ENCODE measurements at places on chromosomes 13 and 19.

- no peak for DNase-seq
Observed at GRCh38 chr19:19571071-19571786, 33.2 kb downstream of the CILP2 start.

DNA sequence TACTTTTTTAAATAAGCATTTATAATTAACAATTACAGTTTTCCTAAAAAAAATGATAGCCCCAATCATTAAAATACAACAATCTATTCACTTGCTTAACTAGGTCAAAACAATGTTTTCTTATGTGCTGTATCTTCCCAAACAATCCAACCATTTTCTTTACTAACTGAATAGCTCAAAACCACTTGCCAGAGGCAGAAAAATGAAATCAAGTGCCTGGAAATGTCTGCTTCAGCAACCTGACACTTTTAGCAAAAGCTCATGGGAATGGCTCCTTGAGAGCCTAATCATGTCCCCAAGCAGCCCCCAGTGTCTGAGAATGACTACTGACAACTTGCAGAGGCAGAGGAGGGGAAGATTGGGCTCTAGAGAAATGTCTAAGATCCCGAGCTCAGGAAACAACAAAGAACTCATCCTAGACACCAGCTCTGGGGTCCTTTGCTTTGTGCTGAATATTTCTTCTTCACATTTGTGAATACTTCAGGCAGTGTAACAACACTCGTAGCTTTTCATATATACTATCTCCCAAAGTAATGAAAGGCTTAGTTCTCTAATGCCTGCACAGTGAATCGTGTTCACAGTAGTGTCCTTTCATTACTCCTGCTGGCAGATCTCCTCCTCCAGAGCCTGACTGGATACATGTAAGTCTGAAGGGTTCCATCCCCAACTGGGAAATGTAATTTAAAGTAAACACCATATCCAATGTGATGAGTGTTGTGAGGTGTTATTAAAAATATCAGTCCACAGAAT, 280.0 kb downstream of the LHFPL6 start:
- DNase-seq: no peak

DNA sequence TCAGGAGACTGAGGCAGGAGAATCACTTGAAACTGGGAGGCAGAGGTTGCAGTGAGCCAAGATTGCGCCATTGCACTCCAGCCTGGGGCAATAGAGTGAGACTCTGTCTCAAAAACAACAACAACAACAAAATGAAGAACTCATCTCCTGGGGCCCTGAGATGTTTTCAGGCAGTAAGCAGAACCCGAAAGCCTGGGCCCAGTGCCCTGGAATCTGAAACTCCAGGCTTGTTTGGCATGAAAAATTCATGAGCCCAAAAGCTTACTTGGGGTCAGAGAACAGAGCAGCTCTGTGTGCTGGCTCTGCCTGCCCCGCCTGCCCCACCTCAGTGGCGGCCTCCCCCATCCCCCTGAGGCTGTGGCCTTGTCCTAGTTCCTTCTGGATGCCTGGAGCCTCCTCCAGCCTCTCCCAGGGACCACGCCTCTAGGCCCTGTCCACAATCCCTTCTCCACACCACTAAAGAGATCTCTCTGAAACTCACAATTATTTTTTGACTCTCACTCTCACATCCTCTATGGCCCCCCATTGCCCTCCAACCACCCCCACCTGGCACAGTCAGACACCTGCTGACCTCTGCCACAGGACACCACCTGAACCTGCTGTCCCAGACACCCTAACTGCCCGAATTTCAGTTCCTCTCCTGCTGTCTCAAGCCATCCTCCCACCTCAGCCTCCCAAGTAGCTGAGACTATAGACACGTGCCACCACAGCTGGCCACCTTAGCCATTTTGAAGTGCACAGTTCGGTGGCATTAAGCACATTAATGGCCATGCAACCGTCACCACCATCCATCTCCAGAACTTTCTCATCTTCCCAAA, 6.9 kb upstream of the AP1M2 start:
- no peak for DNase-seq

- DNase-seq: no peak
Observed at GRCh38 chr13:110004814-110005213, 218.4 kb upstream of the IRS2 start.

DNA sequence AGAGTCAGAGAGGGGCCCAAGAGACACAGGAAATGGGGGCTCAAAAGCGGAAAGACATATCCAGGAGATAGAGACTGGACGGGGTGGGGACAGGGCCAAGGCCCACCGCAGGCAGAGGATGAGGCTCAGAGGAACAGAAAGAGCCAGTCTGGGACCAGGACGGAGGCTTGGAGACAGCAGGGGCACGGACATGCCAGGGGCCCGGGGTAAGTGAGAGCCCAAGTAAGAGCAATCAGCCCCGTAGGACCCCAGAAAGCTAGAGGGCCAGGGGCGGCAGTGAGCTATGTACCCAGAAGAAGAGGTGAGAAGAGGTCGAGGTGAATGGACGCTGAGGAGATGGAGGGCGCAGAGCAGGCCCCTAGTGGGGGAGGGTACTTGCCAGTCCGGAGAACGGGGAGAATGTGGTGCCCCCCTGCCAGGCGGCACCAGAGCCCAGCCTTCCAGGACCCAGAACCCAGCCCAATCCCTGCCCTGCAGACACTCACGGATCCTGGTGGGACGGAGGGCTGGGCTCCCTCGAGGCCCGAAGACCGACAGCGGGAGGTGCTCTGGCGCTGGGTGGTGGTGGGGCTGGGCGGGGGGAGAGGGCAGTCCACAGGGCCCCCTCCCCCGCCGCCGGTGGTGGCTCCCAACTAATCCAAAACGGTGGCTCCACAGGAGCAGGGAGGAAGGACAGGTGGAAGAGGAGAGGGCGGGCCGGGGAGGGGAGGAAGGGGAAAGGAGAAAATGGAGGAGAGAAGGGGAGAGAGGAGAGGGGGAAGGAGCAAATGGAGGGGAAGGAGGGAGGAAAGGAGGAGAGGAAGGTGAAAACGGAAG, 1.0 kb downstream of the GRIK5 start:
- DNase-seq: no peak

DNA sequence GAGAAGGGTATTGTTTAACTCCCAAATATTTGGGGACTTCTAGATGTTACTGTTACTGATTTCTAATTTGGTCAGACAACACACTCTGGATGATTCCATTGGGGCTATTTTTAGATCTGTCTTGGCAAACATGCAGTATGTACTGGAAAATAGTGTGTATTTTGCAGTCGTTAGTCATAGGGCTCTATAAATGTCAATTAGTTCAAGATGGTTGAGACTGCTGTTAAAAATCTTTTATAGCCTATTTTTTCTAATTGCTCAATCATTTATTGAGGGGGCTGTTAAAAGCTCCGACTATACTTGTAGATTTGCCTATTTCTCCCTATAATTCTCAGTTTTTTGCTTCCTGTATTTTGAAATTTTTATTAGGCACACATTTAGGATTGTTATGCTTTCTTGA, 31.4 kb downstream of the PPP5C start:
- no peak for DNase-seq

DNA sequence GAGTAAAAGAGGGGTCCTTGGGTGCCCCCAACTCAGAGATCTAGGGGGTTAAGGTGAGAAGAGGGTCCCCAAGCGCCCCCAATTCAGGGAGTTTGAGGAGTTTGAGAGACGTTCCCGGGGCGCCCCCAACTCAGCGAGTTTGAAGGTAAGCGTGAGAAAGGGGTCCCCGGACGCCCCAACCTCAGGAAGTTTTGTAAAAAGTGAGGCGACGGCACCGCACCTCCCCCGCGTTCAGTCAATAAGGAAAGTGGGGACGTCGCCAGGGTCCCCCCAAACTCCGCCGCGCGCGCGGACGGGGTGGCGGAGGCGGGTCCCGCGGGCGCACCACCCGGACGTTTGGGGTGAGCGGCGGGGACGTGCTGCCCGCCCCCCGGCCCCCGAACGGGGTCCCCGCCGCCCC, 353 bp downstream of the RFX2 start:
- no peak for DNase-seq

GRCh38 chr19:43430142-43430710, 15.5 kb downstream of the TEX101 start:
- no peak for DNase-seq

GRCh38 chr13:69755101-69755500, 352.5 kb upstream of the ATXN8OS start:
- no peak for DNase-seq

- DNase-seq: peak; percentile 93
Observed at GRCh38 chr19:19488875-19489690, 26.3 kb downstream of the TSSK6 start.

DNA sequence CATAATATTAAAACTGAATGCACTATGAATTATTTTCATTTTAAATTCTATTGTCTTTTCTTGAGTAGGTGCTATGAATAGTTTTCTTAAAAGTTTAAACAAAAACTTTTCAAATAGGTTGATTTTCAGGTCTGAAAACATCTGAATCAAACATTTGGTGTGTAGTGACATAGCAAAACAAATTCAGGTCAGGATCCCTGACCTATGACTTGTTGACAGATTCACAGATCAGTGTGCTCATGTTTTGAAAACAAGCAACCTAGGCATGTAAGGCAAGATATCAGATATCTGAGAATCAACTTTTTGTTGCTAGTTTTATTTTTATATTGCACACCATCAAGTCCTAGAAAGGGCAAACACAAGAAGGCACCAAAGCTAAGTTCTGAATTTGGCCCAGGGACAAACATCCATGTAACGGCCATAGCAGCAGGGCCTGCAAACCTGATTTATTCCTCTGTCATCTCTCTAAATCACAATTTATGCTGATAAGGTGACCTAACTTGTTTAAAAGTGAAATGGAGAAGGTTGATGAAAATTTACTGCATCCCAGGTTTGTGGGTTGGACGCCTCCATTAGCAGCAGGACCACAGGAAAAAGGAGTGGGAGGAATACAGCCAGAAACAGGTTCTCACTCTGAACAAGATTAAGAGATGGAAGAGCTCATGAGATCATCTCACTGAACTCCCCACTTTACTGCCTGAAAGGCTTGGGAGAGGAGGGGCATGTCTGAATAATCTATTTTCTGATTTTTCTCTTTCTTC, 337.7 kb downstream of the KCNRG start:
- DNase-seq: no peak

DNA sequence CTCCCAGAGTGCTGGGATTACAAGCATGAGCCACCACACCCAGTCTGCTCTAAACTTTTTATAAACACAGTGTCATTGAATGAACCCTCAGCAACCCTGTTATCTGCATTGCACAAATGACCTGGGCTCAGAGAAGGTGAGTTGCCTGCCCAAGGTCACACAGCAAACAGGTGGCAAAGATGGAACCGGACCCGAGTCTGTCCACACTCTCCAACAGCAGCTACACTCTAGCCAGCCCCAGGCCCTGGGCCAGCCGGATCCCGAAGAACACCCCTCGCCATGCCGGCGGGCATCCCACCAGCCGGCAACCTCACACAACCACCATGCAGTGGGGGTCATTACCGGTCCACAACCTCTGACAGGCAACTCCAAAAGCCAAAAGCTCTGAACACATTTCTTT, 14.5 kb downstream of the ERCC2 start:
- no peak for DNase-seq

DNA sequence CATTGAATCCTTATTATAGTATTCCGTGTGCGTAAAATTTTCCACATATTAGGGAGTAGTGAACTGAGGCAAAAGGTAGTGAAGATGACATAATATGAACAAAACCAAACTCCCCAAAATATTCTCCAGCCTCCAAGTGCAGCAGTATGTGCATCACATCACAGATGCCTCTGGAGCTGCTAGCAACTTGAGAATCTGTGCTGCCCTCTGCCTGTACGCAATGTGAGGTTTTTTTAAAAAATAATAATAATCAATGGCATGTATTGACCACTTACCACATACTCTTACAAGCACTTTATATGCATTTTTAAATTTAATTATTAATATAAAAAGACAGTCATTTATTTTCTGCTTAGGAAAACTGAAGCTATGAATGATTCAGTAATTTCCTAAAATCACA, 583.0 kb upstream of the SPRY2 start:
- no peak for DNase-seq

DNA sequence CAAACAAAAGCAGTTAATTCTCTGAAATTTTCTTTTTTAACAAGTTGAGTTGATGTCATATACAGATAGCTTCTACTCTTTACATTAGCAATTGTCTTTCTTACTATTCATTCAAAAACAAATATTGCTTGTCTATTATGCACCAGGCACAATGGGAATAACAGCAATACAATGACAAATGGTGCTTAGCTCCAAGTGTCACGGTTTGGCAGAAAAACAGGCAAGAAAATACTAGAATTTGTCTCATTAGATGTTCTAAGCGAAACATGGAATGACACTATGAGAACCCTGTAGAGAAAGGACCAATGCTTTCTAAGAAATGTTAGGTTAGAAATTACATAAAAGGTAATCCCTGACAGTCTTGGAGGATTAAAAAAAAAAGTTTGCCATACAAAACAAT, 187.6 kb downstream of the PCDH9 start:
- no peak for DNase-seq

DNA sequence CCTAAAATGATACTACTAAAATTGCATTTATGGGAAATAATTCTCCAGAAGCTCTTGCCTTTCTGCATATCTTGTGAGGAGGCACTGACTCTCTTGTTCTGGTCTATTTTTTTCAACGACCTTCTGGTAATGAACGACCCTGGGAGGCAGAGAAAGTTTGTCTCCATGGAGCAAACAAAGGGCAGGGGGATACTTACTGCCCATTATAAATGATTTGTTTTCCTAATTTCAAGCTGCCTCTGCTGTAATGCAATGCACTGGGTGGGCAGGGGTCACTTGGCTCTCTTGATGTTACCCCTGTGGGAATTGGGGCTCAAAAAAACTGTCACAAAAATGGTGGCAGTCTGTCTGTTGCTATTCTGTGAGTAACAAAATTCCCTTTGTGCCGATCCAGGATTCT, 643.2 kb downstream of the LIG4 start:
- DNase-seq: no peak

GRCh38 chr13:42041684-42042035, 6.8 kb upstream of the DGKH start:
- no peak for DNase-seq

DNA sequence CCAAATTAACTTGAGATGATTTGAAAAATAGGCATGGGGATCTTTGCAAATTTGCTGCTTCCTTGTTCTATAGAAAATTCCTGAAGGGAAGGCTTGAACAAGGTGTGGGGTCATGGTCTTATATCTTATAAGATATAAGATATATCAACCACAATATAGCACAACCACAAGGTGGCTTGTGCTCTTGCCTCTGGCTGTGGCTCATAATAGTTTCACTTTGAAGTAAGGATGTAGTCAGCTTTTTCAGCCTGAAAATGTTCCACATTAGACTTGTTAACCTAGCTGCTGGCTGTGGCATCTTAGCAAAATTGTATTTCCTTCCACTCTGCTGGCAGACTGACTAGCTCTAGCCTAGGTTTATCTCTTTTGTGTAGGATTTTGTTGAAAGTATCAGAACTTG, 169.7 kb downstream of the KLF5 start:
- peak; percentile 16 for DNase-seq

DNA sequence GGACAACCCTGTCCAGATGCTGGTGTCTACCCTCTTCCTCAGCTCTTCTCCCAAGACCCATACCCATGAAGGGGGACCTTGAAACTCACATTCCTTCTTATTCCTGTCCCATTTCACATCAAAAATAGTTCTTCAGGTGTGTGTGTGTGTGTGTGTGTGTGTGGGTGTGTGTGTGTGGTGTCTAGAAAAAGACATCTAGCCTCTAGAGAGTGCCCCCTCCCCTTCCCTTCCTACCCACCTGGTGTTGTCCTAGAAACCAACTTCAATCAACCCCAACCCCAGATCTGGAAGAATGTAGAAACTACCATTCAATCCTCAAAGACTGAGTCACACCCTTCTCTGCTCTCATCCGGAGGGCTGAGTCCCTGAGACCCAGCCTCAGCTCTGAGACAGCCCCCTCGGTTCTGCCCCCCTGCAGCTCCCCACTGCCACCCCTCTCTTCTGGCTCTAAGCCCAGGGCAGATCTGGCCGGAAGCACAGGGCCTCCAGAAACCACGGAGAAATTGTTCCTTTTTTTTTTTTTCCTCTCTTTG, 3.5 kb downstream of the KCNN4 start:
- DNase-seq: no peak

GRCh38 chr13:74145249-74145975, 11.2 kb upstream of the KLF12 start:
- no peak for DNase-seq
